ENCODE measurements at places on chromosomes 3 and 15.

GRCh38 chr3:29171043-29171990 is 109.6 kb upstream of the RBMS3 start:
- DNase-seq, result no peak

- no peak for DNase-seq
These were observed 122.2 kb downstream of the ANXA2 start for GRCh38 chr15:60275624-60276023.

DNA sequence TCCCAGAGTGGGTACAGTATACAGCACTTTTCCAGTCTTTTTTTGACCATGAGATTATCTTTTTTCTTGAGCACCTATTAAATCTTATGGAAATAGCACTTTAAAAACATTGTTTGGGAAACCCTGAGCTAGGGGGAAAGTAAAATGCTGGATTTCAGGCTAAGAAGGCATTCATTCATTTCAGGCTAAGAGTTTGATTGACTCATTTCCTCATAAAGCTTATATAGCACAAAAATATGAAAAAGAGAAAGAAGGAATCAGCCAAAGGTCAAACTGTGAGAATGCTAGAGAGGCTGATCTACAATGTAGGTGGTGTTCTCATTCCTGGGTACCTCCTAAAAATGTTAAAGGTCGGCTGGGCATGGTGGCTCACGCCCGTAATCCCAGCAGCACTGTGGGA is 10.5 kb downstream of the TTC23 start:
- no peak for DNase-seq

- no peak for DNase-seq
These were observed 107.4 kb downstream of the HES1 start for GRCh38 chr3:194243172-194243837.

GRCh38 chr3:183293966-183294365 is 40.9 kb downstream of the B3GNT5 start:
- no peak for DNase-seq

GRCh38 chr3:133709139-133709750 is 36.9 kb upstream of the TF start:
- no peak for DNase-seq

DNA sequence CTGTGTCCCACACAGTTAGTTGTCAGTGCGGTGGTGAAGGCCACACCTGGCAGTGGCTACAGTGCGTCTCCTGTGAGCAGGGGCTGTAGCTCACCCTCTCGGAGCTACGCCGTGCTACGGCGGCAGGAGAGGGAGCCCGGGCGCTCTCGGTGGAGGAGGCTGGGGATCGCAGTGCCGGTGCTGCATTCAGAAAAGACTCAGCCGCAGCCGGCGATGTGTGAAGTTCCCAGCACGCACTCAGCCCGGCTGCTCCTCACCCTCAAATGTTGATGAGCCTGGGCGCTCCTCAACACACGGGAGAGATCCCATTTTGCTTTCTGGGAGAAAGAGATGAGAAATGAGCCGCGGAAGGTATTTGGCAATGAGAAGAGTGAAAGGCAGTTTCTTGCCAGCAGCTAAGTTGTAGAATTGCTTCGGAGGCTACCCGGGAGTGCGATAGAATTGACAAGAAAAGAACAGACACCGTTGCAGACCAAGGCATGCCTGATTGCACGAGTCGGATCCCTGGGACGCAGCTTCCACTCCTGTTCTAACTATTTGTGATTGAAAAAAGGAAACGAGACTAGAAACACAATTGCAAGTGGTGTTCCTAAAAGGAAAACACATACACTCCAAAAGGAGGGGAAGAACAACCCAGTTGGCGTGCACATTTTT is at the start of gene UNC13C:
Gene UNC13C (plus strand): TSS at position 189 of the 654 bp plus-strand sequence. CDS start 34,463 bp downstream, outside the sequence.
- no peak for DNase-seq

All from NCI-H2029 (cell line).